ENCODE measurements at places on chromosomes 13 and 19.

DNA sequence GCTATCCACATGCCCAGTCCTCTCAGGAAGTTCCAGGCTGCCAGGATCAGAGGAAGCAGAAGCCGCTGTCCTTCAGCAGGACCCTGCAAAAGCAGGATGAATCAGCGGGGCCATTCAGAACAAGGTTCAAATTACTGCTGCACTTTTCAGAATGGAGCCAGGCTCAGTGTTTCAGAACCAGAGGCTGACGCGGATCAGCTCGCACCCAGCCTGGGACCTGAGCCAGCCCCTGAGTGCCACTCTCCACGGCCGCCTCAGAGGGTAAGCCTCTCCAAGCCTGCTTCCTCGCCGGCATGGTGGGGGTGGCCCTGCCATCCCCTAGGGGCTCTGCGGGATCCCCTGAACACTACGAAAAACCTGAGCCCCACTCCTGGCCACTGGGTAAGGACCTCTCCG, 24.7 kb downstream of the RASA3 start:
- no peak for DNase-seq

- DNase-seq: no peak
These were observed 38.4 kb downstream of the ACTN4 start for GRCh38 chr19:38685666-38686529.

- no peak for DNase-seq
These were observed 137.6 kb upstream of the PEG3 start for GRCh38 chr19:56978023-56978565.

- DNase-seq: no peak
These were observed 72.1 kb downstream of the SLITRK1 start for GRCh38 chr13:83810136-83810535.

DNA sequence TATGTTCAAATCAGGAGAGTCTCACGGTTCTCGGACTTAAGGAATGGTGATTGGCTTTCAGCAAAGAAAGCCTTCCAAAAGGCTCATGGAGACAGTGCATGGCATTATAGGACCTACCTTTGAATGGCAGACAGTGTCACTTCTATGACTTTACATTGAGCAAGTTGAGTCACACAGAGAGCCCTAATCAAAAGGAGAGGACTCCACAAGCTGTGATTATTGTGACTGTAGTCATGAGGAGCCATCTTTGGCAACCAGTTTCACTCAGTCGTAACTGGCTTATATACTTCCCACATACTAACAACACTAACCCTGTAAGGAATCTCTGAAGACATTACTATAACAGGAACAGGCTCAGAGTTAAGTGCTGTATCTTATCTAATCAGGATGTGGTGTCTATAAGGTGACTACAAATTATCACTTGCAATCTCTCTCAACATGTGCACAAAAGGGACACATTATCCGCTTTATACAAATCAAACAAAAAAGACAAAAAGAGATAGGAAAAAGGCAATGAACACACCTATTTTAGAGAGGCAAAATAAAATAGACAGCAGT, 6.1 kb downstream of the LGALS14 start:
- no peak for DNase-seq

- no peak for DNase-seq
These were observed 69.9 kb downstream of the C13orf42 start for GRCh38 chr13:51041126-51041525.

DNA sequence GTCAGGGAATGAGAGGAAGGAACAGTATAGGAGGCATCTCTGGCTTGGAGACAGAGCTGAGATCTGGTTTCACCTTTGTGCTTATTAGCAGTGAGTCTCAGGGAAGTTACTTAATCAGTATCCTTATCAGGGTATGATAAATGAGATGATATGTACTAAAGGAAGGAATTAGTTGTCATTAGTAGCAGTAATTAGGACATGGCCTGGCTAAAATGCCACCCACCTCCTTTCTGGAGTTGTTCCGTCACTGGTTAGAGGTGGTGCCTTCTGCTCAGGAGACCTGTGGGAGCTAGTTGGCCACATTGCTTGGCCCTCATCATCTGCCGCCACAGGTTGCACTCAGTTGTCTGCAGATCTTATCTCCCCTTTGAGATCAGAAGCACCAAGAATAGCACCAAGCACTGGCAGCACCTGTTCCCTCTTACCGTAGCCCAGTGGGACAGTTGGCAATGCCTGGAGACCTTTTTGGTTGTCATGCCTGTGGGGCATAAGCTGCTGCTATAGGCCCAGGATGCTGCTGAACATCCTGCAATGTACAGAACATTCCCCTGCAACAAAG, 4.7 kb downstream of the GPATCH1 start:
- no peak for DNase-seq

DNA sequence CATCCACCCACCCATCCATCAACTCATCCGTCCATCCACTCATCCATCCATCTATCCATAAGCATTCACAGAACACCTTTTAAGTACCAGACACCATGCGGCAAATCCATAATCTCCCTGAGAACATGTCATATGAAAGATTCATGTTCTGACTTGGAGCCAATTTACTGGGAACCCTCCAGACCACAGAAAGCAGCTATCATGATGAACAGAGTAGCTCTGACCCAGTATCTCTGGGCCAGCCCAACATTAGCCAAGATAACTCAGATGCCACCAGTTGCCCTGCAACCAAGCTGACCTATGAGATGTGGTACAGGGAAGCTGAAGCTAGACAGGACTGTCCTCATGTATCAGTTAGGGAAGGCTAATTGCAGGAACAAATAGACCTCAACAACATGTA, 51.3 kb downstream of the ALOX5AP start:
- DNase-seq: no peak

DNA sequence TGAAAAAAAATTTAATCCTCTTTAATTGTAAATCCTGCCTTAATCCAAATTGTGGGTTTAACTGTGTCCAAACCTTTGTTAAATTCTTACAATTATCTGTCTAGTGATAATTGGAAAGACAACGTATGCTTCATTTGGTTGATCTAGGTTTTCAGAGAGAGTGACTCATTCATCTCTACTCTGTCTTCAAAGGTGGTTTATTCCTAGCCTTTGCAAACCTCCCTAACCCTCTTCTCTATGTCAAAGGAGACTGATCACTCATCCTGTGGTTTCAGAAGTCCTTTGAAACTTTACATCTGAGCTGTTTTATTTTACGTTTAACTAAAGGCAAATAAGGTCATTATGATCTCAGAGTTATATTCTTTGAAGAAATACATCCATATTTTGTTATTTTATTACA, 8.8 kb upstream of the OXGR1 start:
- DNase-seq: no peak

DNA sequence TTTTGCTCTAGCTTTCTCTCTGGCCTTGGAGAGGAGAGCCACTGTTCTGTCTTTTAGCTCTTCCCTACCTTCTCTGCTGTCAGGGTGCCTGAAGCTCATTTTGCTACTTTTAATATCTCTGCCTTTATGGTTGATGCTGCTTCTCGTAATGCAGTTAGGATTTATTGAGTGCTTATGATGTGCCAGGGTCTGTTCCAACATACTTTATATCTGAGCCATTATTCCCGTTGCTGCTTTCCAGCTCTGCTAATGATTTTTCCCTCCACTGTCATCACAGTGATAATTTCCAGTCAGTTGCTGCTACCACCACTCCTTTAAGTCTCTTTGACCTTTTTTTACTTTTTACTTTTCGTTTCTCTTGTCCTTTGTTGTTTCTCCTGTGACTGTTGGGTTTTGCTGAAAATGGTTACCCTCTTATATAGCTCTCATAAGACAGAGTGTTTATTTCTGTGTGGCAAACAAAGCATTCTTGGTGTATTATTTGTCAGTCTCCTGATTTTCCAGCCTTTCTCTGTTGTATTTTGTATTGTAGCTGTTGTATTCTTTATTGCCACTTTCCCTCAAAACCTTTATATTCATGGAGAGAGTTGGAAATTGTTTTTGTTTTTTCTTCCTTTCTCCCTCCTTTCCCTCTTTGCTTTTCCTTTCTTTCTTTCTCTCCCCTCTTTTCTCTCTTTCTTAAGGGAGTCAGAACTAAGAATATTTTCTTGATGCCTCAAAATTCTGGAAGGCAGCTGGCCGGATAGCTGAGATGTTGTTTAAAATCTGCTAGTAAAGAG, 37.4 kb downstream of the COG6 start:
- no peak for DNase-seq

DNA sequence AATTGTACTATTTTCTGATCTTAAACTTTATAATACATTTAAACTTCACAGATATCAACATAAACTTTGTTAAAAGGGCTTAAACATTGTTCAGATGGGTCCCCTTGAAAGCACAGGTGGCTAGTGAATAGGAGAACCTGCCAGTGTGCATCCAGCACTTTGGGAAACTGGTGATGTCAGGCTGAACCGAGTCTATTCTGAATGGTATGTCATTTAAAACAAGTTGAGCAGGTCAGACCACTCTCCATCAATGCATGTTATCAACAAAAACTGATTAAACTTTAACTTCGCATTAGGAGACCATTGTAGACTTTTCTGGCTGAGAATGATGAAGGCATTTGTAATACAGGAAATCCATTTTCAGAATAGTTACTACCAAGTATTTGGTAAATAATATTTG, 50.1 kb upstream of the FREM2 start:
- no peak for DNase-seq

DNA sequence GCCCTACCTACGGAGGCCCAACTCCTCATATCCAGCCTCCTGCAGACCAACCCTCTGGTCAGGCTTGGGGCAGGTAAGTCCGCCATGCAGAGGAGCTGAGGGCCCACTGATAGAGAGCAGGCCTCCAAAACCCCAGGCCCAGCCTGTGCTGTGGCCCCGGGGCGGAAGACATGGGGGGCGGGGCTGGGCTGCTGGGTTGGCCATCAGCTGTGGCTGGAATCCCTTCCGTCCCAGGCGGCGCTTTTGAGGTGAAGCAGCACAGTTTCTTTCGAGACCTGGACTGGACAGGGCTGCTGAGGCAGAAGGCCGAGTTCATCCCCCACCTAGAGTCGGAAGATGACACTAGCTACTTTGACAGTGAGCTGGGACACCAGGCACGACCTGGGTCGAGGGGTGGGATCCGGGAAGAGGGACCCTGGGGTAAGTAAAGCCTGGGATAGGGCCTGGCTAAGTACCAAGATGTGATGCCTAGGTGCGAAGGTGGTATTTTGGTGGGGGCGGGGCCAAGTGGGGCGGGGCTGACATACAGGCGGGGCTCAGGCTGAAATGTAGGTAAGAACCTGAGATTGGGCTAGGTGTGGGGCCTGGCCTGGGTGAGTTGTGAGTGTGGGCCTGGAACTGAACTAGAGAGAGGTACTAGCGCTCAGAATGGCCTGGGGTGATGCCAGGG, 15.4 kb downstream of the DNASE2 start:
- DNase-seq: no peak

- DNase-seq: no peak
These were observed 114.5 kb downstream of the STK24 start for GRCh38 chr13:98462241-98462882.

DNA sequence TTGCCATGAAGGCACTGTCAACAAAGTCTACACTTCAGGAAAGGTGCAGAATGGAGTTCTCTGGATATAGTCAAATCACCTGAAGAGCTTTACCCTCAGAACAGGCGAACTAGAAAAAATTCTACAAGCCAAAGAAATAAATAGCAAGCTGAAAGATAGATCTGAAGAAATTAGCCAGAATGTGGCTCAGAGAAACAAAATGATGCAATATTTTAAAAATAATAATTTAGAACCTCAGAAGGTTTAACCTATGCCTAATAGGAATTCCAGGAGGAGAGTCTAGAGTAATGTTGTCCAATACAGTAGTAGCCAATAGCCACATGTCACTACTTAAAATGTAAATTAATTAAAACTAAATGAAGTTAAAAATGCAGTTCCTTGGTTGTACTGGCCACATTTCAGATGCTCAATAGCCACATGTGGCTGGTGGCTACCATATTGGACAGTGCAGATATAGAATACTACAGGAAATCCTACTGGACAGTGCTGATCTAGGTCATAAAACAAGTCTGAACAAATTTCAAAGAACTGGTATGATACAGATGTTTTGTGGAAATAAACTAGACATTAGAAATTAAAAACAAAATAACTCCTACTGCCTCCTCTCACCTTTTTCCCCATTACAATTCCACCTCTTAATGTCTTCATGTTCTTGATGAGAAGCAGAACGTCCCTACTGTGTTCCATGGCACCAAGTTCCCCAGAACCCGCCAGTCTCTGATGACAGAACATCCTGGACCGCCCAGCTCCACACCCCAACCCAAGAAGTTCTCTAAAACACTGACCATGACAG, 679 bp upstream of the CDADC1 start:
- peak; percentile 73 for DNase-seq

GRCh38 chr19:31152906-31153305, 196.3 kb downstream of the TSHZ3 start:
- no peak for DNase-seq

- no peak for DNase-seq
These were observed 366.8 kb downstream of the SLITRK1 start for GRCh38 chr13:83515268-83516015.
